ENCODE measurements at places on chromosomes 16 and 17.

- DNase-seq = no peak
Observed at GRCh38 chr17:70059649-70060048, 15.4 kb upstream of the KCNJ16 start.

DNA sequence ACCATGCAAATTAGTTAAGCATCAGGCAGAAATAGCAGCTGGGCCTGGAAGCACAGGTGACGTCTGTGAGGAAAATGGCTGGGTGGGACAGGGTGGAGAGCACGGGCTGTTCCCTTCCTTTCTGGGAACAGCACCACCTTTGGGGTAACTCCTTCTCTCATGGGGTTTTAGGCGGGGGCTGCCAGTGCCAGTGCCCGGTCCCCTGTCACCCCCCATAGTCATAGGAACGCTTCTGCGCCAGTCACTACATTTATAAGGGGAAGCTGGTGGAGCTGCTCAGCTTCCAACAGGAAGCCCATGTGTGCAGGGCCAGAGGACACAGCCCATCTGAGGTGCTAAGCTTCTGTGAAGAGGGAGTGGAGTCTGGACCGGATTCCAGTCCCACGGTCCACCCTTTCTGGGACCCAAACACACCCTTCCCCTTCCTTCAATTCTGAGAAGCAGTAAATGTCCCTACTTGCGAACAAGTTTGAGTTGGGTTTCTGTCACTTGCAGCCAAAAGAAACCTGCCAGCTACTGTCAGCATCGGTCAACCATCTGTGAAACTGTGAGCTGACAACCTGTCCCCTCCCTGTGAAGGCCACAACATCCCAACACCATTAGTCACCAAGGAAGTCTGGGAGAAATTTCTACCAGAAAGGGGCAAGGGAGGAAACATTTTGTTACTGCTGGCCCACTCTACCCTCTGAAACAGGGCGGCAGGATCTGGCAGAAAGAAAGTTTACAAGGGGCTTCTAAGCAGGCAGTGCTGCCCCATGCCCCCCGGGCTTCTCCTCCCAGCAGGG lies 86.0 kb upstream of the AMZ2 start:
- DNase-seq = no peak

DNA sequence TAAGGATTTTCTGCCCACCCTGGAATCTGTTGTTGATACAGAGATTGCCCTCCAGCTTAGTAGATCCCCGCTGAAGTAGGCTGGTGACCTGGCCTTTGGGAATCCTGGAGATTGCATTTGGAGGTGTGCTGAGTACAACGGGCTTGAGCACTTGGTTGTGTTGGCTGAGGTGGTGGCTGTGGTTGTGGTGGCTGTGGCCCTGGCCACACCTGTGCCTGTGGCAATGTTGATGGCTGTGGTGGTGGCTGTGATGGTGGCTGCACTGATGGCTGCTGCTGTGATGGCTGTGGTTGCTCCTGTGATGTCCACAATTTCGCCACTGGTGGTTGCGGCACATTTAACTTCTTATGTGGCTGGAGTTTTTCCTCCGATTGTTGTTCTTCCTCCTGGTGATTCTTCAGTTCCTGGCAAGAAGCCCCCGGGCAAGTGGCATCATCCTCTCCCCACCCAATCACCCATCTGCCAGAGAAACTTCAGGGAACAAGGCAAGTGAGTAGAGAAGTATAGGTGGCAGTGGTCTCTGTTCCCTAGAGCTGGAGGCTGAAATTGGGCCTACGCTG lies 4.2 kb downstream of the CCDC200 start:
- DNase-seq = no peak

DNA sequence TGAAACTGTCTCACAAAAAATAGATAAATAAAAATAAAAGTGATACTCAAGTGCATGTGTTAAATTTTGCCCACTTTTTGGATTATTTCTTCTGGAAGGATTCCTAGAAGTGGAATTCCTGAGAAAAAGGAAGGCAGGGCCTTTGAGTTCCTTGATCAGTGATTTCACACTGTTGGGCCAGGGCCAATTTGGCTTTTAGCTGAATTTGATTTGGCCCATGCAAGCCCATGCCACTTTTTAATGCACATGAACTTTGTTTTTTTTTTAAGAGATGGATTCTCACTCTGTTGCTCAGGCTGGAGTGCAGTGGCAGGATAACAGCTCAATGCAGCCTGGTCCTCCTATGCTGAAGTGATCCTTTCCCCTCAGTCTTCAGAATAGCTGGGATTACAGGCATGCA lies 96.3 kb downstream of the TNFRSF13B start:
- DNase-seq = no peak

DNA sequence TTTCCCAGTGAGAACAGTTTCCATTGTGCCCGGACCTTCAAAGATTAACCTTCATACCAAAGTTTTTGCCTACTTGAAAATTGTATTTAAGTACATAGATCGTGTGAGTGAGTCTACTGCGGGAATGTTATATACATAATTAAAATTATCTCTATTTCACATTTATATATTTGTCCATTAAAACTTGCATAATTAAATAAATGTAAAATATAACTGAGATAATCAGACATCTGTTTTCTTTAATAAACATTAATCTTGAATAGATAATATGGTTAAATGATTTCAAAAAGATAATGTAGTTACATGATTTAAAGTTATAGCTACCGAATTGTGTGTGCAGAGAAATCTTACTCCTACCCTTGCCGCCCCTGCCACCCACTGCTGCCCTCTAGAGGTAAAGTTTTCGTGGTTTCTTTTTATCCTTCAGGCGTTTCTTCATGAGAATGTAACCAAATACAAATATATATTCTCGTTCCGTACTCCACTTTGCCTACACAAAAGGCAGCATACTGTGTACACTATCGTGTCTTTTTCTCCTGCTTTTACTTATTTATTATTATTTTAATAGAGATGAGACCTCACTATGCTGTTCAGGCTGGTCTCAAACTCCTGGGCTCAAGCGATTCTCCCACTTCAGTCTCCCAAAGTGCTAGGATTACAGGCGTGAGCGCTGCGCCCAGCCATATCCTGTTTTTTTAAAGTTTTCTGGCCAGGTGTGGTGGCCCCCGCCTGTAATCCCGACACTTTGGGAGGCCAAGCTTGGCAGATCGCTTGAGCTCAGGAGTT lies 35.6 kb downstream of the RPA1 start:
- DNase-seq = no peak

All from T-helper 22 cell (primary cell).